ENCODE measurements at places on chromosomes 5 and 9.

DNA sequence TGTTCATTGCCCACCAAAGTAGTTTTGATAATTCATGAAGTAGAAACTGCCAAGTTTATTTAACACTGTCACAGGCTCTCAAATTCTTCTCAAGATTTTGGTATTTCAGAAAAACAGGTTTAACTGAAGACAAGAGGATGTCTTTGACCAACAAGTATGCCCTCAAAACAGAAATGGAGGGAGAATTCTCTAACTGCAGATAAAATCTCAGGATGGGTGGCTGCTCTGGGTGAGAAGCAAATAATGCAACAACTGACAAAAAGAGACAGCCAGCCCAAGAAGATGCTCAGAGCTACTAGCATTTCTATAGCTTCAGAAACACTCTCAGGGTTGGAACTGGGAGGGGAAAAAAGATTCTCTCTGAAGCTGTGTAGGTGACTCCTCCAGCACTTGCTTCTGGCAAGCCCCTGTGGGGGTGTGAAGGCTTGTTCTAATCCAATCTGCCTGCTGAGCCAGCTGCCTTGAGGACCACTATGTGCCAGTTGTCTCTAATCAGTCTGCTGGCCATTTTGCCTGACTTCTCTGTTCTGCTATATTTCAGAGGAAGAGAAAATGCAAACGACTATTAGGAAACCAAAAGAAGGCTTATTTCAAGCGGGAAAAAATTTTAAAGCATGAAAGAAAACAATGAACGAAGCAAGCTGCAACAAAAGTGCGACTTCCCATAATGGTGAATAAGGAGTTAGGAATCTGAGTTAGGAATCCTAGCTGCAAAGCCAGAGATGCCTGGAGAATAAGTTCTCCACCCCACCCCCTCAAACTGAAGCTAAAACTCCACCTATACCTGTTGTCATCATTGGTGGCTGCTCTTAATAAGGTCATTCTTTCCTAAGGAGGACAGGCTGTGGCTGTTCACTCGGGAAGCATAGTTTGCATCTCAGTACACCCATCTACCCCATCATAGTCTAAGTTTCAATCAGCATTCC, 147.5 kb downstream of the GNAQ start:
- DNase-seq, result no peak

GRCh38 chr5:167392240-167392639, 899.2 kb upstream of the WWC1 start:
- DNase-seq, result no peak

DNA sequence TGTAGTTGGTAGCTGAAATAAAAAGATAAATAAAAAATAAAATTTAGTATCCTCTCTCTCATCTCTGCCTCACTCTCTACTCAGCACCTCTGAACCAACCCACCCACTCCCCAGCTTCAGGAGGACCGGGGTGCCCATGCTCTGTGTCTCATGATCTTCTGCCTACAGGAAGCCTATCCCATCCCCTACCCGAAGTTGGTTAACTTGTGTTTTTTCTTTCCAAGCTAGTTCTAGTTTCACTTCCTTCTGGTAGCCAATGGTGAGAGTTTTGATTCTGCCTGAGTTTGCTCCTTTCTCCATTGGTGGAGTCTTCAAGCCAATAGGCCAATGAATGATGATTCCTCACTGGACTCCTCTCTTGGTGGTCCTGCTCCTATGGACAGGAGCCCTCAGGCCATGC, 32.1 kb downstream of the SNX24 start:
- no peak for DNase-seq

DNA sequence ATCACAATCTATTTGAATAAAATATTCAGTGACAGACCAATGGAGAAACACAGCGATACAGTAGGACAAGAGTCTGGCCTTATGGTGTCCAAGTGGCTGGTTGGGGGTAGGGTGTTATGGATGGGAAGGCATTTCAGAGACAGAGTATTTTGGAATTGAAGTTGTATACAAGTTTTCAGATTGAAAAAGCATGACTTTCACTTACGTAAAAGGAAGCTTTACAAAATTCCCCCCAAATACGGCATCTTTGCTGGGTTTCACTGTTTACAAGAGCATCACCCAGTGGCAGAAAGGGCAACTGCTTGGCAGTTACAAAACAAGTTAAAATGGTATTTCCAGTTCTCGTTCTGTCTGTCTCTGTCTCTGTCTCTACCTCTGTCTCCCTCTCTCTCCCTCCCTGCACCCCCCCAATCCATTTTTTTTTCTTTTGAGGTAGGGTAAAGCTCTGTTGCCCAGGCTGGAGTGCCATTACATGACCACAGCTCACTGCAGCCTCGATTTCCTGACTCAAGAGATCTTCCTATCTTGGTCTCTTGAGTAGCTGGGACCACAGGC, 86.2 kb downstream of the PTPN3 start:
- DNase-seq, result no peak

DNA sequence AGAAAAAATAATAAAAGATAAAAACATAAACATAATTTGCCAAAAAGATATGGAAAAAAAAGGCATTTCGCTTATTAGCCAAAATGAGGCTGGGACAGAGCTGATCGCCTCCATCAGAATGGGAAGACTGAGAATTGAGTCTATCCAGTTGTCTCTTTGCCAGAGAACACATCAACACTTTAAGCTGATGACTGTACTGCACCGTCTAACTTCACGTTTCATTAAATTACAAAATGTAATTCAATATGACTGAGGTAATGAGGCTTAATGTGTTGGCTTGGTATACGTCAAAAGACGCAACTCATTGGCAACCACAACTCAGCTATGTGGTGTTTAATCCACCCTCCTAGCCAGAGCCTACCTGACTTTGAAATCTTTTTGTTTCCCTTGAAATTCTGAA, 462.7 kb upstream of the CD180 start:
- DNase-seq, result no peak

- DNase-seq, result no peak
Observed at GRCh38 chr9:90864779-90865178, 63.2 kb downstream of the SYK start.

GRCh38 chr9:97961361-97961760, 21.8 kb upstream of the ANP32B start:
- DNase-seq, result no peak

DNA sequence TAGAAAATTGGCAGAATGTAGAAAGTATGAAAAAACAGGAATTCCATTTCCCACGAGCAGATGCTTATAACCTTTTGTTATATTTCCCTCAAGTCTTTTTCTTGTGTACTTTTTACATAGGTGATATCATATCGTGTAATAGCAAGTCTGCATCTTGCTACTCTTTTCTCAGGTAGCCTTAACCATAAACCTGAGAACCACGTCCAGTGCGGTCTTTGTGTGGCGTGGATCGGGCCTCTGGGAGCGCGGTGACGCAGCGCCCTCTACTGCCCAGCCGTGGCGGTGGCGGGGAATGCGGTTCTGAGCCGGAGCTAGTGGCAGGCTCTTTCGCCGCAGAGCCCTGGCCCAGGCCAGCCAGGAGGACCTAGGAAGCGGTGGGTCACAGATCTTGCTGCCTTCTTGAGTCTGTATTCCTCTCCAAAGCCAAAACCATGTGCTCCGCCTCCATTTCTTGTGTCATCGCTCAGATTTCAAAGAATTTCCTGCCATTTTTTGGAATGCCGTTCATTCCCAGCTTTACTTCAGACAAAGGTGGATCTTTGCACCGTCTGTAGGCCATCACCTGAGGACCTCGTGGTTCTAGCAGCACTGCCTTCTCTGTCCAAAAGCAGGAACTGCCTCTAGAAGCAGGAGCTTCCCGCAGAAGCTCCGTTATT, 71.9 kb downstream of the MVB12B start:
- peak; percentile 52 for DNase-seq

All from GM19239 (cell line).